NCI-H1417 treated with DMSO at 0.1 percent for 48 hours (cell line): ENCODE measurements at places on chromosomes 3 and 15.

DNA sequence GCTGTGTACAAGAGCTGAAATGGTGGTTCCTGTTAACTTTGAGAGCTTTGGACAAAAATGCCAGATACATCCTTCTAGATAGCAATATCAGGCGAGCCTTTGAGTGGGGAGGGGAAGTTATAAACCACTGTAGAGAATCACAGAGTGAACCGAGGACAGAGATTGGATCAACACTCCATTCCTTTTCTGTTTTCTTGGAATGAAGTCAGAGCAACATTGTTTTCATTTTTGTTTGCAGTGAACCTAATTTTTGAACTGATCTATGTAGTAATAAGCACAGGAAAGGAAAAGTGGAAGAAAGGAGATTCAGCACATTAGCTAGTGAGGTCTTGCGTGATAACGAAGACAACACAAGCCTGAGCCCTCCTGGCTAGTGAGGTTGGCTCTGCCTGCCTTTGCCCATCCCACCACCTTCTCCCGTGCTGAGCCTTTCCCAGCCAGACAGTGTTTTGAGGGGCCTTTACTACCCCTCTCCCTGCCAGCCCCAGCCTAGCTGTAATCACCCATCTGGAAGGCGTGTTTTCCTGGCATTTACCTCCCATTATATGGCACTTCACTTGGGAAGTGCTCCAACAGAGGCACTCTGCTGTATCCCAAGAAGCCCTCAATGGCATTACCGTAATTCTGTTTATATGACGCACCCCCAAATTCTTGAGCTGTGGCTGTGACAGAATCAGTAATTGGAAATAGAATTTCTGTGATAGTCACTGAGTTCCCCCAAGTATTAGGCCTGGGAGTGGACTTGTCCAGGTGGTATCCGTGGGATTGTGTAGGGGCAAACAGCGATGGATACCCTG, 129.8 kb downstream of the CACNA1D start:
- DNase-seq = no peak

GRCh38 chr3:194946091-194946490, 260.4 kb downstream of the FAM43A start:
- DNase-seq = no peak

- DNase-seq = no peak
Measured at GRCh38 chr15:92012881-92013280, 159.4 kb downstream of the SLCO3A1 start.

- no peak for DNase-seq
Measured at GRCh38 chr3:159453036-159453435, 535.6 kb upstream of the IL12A start.

GRCh38 chr15:72511536-72511935, 37.4 kb downstream of the ARIH1 start:
- no peak for DNase-seq

GRCh38 chr3:187828579-187829452, 83.5 kb upstream of the BCL6 start:
- DNase-seq = no peak

DNA sequence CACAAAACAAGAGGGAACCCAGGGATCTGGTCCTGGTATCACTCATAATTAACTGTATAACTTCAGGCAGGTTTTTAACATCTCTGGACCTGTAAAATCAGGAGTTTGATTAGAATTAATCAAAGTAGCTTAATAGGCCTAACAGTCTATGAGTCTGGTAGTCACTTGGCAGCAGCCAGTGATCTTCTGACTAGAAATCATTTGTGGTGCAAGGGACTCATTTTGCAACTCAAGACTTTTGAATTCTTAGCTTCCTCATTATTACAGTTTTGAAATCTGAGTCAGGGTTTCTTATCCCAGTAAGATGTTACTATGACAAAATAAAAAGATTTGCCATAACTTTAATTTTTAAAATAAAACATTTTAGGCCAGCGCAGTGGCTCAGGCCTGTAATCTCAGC, 70.8 kb downstream of the TMCC1 start:
- no peak for DNase-seq

DNA sequence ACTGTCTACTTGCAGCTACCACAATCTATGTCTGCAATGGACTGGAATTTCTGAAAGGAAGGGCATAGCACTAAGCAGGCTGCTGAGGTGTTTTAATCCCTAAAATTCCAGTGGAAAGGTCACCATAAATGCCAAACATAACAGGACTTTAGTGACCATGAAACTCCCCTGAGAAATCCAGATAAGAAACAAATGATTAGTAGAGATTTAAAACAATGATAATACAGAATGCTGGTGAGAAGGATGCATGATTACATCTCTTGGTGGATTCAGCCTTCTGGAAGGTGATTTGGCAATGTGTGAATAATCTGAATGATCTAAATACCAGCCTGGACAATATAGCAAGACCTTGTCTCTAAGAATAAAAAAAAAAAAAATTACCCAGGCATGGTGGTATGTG, 475.0 kb upstream of the CBLB start:
- DNase-seq = no peak

DNA sequence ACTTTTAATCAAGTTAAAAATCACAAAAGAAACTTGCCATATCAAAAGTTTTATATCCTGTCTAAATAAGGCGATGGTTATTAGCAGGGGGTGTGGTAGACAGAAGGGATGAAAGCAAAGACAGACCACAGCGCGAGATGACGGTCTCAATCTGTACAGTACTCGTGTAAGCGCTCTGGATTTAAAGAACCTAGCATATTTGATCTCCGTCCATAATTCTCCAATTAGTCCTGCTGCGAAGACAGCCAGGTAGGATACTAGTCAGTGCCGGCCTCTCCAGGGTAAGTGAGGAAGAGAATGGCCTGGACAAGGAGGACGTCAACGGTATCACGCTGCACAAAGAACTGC, 701 bp downstream of the SGO1 start:
- DNase-seq = no peak

DNA sequence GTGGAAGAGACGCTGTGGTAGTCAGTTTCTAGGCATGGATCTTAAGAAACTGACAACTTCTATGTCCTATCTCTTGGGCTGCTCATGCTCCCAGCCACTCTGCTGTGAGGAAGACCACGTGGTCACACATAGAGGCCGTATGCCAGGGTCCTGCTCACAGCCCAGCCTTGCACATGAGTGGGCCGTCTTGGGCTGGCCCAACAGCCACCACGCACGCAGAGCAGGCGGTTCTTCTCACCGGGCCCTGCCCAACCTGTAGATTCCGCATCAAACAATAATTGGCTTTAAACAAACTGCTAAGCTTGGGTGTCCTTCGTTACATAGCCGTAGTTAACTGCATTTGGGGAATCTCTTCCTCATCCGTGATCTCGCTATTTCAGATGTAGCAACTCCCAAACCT, 26.0 kb downstream of the SLC41A3 start:
- DNase-seq = no peak

- DNase-seq = no peak
Measured at GRCh38 chr3:170721563-170721962, 135.7 kb upstream of the SLC7A14 start.

GRCh38 chr3:115663414-115663813, 40.1 kb downstream of the GAP43 start:
- DNase-seq = no peak

DNA sequence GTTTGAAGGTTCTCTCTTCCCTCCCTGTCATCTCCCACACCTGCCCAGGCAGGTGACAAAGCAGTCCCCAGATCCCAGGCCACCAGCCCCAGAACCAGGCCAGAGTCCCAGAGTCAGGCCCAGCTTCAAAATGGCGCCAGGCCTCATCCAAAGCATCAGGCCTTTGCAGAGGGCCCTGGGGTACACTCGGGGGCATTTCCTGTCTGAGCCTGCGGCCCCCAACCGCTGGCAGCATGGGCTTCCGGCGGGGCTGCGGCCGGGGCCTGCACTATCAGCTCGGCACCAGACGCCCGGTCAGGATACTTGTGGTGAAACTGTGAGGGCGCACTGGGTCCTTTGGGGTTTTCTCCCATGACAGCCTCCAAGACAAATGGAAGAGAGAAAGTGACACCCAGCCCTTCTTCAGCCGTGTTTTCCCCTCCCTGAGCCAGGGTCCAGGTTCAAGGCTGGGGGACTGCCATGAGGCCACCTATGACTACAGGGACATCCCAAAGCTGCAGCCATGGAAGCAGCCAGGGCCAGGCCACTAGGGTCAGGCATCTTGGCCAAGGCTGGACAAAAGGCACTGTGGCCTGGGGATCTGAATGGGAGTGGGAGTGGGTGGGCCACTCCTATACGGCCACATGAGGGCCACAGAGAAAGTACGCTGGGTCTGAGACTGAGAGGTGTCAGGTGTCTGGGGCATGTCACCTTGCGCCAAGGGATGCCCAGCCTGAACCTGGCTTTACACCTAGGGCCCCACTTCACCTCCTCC, 33.9 kb downstream of the RPN1 start:
- DNase-seq = no peak

DNA sequence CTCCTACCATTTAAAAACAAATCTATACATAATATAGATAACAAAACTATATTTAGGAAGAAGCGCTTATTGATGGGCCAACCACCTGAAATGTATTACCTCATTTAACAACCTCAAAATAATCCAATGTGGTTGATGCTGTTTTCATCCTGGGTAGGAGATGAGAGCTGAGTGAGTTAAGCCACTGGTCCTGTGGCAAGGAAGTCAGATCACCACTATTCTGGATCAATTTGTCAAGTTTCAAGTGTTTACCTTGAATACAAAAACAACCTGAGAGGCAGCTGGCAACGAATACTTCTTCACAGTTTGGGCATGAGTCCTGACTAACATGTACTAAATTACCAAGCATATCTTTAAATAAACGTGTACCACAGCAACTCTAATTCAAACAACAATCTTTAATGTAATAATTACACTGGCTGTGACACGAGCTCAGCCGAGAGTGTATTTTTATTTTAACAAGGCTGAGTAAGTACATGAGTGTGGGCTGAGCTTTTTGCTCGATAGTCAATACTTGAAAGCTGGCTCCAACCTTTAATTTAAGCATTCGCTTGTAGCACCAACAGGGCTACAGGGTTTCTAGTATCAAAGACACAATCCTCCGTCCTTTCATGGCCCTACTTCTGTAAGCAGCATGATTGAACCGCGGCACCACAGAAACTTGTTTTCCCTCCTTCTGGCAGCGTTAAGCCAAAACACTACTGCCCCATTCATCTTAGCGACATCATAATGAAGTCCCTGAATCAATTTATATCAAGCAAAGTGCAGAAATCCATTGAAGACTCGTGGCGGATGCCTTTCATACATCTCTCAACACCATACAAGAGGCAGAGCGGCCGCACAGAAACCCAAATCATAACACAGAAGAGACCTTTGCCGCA, 93.8 kb upstream of the ICE2 start:
- peak; percentile 62 for DNase-seq

DNA sequence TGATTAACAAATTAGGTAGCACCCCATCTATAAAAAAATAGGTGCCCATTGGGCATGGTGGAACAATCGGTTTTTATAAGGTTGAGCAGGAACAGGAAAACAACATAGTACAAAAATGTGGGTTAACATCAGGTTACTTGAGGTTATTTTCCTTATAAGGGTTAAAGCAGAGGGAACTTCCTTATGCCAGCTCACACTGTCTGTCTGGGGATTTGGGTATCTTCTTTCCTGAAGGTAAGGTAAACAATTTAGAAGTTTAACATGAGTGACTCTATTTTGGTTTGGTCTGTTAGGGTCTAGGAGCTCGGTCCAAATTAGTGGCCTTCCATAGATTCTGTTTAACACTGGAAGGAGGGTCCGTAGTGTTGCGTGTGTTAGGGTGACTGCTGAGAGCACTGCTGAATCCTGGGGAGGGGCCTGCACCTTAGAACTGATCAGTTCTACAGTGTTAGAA, 14.7 kb downstream of the CHD2 start:
- no peak for DNase-seq

DNA sequence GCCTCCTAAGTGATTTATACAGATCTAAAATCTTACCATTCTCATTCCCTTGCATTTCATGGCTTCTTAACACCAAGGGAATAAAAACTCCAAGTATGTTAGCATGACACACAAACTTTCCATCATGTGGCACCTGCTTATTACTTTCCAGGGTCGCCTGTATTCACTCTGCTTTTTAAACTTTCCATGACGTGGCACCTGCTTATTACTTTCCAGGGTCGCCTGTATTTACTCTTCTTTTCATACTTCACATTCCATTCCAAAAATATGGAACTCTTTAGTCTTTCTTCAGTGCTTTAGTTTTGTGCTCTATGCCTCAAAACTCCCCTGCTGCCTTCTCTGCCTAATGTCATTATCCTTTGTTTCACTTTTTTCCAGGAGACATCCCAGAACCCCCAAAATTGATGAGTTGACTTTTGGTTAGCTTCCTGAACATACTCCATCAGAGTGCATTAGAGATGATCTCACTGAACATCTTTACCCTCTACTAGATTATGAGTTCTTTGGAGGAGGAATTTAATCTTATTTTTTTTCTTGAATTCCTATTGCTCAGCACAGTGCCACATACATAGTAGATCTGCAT, 47.0 kb downstream of the CALML4 start:
- no peak for DNase-seq
